ENCODE measurements at places on chromosomes 7 and 10.

DNA sequence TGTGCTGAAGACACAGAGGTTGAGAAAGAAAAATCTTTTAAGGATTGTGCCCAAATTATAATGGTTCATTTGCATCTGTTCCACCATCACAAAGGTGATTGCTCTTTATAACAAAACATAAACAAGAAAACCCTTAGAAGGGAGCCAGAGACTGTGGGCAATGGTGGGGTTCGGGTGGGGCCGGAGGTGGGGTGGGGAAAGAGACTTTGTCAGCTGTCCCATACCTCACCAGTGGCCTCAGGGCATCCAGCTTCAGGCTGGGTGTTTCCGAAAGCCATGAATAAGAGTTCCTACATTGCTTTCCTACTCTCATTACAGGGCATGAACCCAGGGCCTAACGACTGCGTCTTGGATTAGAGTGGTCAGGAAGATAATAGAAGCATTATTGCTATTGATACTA is 227.9 kb downstream of the PHTF2 start:
- no peak for DNase-seq

DNA sequence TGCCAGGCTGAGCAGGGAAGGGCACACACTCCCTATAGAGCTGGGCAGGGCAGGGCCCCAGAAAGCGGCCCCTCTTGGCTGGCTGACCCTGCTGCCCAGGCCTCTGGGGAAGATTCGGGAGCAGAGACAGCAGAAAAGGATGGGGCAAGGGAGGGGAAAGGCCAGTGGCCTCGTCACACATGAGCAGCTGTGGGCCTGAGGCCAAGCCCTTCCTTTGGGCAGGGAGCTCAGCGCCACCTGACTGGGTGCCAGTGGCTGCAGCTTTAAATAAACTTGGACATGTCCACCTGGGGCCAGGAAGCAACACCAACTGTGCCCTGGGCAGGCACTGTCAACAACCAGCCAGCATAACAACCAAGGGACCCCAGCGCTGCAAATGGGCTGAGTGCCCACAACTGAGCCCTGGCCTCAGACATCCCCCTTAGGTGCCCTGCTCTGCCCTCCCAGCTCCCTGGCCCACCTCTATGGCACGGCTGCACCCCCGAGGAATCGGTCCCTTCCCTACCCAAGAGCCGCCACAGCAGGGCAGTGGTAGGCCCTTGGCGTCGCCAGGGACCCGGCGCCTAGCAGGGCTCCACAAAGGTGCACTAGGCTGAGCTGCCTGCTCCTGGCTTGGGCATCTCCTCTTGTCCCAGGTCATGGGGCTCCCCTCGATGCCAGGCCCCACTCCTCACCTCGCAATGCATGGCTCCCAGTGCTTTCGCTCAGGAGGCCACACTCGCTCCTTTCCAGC is 2.6 kb downstream of the CAMK2B start:
- no peak for DNase-seq

DNA sequence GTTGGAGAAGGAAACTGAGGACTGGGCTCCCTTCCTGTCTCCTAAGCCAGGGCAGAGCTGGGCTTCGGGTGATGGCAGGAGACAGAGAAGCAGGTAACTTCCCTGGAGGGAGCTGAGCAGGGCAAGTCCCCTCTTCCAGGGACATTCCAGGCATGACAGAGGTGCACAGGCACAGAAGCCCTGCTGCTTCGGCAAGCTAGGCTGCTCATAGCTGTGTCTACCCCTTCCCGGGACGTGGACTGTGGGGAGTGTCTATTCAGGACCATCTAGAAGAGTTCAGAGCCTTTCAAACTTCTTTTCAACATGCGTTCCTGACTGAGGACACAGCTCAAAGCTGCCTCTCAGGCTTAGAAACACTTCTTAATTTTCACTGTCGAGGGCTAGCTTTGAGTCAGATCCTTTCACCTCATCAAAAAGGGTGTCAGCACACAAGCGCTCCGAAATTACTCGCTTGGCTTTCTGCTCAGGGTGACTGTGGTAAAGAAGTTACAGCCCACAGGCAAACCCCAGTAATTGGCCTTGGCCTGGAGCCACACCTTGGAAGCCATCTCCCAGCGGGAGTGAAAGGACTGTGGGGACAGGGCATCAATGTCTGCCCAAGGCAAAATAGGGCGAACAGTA is 63.7 kb upstream of the STEAP1B start:
- no peak for DNase-seq

DNA sequence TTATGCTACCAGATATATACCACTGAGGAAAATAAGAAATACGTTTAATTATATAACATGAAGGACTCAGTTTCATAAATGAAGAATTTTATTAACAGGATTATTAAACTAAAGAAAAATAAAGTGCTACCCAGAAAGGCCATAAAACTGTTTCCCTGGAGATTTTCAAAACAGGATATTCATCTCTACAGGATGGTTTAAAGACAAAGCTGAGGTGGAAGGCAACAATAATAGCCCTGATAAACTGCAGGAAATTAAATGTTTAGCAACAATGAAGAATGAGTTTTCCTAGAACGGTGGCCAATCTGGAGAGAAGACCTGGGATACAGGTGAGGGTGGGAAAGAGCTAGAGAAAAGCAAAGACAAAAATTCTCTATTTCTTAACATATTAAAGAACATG is 11.9 kb downstream of the RHEB start:
- DNase-seq, result no peak

- no peak for DNase-seq
Observed at GRCh38 chr10:52756966-52757365, 15.6 kb downstream of the MBL2 start.

- DNase-seq, result no peak
Observed at GRCh38 chr10:56449770-56450169, 88.7 kb upstream of the ZWINT start.

DNA sequence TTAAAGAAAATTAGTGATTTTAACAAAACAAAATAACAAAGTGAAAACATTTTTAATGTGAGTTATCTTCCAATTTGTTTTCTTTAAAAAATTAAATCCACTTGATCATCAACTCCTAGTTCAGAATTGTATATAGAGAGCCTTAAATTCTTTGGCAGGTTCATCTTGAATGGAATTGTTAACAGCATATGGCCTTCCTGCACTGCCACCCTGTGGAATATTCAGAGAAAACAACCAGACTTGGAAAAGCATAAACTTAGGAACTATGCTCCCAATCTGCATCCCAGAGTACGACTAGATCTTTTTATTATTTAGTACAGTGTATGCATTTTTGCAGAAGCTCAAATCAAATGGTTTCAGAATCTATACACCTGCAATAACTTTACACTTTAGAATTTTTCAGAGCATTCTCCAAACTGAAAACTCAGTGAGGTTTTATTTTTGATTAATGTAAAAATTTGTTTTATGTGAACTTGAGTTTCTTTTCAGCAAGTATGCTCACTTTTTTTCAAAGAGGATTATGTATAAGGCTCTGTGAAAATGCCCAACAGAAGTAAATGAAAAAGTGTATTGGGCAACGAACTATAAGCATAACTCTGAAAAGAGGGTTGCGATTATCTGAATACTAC is 44.9 kb upstream of the ANK3 start:
- DNase-seq, result no peak

DNA sequence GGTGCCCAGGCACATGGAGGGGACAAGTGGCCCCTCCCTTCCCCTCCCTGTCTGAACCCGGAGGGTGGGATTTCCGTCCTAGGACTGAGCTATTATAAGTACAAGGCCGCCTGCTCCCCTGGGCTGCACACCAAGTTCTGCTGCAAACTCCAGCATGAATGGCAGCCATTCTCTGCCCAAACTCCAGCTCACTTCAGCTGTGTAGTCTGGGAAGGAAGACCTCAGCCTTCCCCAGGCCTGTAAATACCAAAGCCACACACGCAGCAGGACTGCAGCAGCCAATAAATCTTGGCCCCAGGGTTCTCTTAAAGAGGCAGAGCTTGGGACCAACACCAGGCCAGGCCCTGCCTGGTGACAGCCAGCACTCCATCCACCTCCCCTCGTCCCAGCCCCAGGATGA is 291.3 kb upstream of the ZMIZ1 start:
- no peak for DNase-seq

DNA sequence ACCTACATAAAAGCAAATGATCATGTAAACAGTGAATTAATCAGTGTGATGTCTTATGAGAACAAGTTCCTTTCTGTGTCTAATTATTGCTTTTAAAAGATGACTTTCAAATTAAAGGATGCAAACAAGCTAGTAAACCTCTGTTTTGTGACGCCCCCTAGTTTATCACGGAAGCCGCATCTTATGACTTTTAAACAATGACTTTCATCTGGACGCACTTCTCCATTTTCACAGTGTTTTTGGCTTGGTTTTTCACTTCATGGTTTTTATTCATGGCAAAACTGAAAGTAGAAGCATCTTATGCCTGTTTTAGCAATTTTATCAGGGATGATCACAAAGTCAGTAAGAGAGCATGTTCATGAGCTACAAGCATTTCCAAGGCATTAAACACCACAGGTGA is 35.0 kb downstream of the ITGA8 start:
- no peak for DNase-seq

DNA sequence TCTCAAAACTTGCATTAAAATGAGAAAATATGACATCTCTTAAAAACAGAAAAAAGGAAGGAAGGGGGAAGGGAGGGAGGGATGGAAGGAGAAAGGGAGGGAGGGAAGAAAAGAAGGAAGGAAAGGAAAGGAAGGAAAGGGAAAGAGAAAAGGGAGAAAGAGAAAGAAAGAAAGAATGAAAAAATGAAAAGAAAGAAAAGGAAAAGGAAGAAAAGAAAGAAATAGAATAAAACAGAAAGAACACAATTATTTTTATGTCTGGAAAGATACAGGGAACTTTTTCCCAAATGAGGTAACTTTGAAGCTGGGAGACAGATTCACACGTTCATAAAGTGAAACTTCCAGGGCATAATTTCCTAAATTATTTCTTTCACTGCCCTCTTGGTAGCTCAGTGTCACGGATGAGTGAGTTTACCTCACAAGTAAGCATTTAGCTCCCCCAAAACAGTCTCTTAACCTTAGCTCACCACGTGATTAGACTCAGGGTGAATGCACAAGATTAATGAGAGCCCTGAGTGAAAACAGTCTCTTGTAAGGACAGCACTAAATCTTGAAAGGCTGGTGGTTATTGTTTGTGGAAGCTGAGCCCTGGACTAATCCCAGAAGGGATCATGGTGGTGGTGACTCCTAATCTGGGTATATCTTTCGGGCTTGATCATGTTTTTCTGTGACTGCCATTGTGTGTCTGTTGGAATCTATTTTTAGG is 74.1 kb upstream of the HDAC9 start:
- DNase-seq, result no peak

DNA sequence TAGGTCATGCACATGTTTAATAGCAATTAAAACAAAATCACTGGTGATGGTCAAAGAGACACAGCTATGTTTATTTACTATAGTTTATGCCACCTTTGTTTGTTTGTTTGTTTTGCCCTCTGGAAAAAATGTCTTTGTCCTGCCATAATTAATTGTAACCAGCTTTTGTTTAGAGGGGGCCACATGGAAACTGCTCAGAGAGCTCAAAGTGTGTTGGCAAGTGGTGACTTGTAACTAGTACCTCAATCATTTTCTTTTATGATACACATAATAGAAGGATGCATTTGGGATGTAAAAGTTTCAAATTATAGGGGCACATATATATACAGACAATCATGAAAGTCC is 40.2 kb downstream of the GRK5 start:
- DNase-seq, result no peak

DNA sequence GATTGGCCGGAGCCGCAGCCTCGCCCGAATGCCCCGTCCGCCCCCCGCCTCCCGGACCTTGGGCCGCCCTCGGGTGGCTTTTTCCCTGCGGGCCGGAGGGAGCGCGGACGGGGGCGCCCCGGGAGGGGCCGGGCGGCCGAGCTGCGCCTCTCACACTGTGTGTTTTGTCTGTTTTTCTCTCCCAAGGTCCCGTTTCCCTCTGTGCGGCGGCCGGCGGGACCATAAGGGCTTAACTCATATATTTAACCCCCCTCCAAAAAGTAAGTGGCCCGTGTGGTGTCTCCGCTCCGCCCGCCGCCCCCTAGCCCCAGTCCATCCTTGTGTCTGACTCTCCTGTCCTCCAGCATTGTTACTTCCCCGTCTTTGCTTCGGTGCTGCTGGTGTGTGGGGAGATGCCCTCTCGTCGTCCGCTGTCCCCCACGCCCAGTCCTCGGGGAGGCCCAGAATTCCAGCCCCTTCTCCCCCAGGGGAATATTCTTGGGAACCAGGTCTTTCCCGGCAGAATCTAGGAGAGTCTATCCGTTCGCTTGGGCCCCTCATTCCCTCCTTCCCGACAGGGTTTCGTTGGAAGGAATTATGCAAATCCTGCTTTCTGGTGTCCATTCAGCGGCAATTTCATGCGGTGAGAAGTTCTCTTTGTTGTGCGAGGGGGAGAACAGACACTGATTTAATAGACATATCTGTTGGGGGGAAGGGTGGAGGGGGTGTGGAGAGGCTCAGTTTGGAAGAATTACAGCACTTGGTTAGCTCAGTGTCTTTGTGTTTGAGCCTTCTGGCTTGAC is 1.3 kb downstream of the LCOR start:
- no peak for DNase-seq

- DNase-seq, result no peak
Observed at GRCh38 chr10:113131613-113132261, 181.7 kb downstream of the TCF7L2 start.

GRCh38 chr10:130012129-130012528 is 48.1 kb upstream of the EBF3 start:
- DNase-seq, result no peak

- no peak for DNase-seq
Observed at GRCh38 chr10:5288359-5288758, 76.4 kb upstream of the UCN3 start.

- DNase-seq, result no peak
Observed at GRCh38 chr10:59234816-59235429, 58.5 kb downstream of the PHYHIPL start.

DNA sequence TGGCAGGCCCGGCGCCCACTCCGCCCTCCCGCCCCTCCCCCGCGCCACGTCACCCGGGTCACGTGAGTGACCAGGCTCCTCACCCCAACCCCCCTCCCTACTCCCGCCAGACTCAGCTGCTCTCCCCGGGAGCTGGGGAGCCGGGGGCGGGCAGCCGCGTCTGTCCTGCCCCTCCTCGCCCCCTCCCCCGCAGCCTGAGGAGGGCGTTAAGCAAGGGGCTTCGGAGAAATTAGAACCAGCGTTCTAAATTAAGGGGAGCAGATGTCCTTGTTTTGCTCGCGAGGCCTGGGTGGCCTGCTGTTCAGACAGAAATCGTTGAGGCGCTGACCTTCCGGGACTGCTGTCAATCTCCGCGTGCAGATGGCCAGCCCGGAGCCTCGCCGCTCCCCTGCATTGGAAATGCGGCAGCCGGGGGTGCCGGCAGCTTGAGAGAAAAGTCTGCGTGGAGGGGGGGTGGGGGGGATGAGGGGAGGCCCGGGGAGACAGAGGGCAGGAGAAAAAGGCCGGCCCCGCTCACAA is 102.2 kb upstream of the ZNF438 start:
- DNase-seq, result peak; percentile 56

GRCh38 chr7:130369110-130369711 is 11.1 kb upstream of the CPA1 start:
- DNase-seq, result no peak

GRCh38 chr10:12042409-12042796 is 206 bp downstream of the UPF2 start:
- peak; percentile 14 for DNase-seq

GRCh38 chr10:20343036-20343435 is 526.8 kb downstream of the PLXDC2 start:
- no peak for DNase-seq

GRCh38 chr7:116089293-116089692 is 58.7 kb upstream of the TFEC start:
- no peak for DNase-seq

Measured in stimulated activated CD8-positive, alpha-beta memory T cell treated with anti-CD3 and anti-CD28 coated beads, Interleukin-7, amount 100 ng/mL, for 24 hours (primary cell).